NCI-H510A treated with DMSO at 0.1 percent for 48 hours (cell line): ENCODE measurements at places on chromosomes 11 and 22.

DNA sequence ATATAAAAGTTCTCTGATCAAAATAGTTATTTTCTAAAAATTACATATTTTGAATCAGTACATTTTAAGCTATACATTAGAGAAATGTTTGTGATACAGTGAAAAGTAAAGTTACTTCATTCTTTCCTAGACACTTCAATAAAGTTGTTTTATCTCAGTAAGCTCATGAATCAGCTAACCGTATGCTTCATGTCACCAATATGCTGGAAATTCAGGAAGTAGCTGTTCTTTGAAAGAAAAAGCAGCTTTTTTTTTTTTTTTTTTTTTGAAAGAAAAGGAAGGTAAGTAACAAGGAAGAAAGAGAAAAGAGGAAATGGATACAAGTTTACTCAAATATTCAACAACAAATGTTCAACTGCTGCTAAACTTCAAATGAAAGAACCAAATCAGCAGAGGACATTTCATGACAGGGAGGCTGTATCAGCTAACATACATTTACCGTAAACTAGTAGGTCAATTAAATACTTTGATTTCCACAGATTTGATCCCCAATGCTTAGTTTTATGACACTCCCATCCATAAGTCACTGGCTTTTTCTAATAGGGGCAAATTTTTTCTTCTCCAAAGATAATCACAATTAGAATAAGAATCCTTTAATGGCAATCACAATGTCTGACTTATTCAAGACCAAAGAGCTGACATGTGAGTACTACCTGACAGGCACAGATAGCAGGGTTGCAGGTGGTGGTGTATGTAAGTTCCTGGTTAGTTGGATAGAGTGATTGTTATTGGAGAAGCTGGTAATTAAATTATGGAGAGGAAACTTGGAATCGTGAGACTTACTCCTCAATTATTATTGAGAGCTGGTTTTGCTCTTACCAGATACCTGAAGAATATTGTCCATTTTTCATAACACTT, 754 bp downstream of the OR52A1 start:
- no peak for DNase-seq

GRCh38 chr11:57885298-57886050, 123.9 kb downstream of the CTNND1 start:
- no peak for DNase-seq

DNA sequence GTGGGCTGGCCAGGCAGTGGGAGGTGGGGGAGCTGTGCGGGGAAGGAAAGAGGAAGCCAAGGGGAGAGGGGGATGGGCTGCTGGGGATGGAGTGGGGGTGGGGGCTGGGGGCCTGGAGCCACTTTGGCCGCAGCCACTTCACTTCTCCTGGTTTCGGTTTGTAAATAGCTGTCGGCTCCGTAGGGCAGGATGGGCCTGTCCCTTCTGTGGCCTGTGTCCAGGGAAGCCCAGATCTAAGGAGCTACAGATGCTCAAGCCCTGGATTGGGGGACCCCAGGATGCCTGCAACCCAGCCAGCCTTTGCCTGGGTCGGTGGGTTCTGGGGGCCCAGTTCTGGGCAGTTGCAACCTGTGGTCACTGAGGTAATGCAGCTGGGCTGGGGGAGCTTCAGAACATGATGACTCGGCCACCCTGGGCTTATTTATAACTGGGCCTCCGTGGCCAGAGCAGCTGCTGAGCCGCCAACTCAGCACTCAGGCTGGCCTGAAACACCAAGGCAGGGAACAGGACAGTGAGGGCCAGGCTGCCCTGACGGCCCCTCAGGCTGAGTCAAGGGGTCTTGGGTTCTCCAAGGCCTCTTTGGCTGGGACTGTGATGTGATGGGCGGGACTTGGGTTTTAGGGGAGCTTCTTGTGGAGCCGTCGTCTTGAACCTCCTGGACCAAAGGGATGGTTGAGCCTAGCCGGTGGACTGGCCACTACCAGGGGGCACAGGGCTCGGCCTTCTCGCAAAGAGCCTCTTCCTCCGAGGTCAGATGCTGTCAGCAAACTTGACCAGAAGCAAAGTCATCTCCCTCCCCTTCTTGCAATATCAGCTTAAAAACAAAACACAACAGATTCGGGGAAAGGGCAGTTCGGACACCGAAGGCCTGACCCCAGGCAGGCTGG, 15.0 kb upstream of the SLC39A13 start:
- no peak for DNase-seq

- no peak for DNase-seq
These were observed 28.1 kb upstream of the IGSF9B start for GRCh38 chr11:133984828-133985227.

DNA sequence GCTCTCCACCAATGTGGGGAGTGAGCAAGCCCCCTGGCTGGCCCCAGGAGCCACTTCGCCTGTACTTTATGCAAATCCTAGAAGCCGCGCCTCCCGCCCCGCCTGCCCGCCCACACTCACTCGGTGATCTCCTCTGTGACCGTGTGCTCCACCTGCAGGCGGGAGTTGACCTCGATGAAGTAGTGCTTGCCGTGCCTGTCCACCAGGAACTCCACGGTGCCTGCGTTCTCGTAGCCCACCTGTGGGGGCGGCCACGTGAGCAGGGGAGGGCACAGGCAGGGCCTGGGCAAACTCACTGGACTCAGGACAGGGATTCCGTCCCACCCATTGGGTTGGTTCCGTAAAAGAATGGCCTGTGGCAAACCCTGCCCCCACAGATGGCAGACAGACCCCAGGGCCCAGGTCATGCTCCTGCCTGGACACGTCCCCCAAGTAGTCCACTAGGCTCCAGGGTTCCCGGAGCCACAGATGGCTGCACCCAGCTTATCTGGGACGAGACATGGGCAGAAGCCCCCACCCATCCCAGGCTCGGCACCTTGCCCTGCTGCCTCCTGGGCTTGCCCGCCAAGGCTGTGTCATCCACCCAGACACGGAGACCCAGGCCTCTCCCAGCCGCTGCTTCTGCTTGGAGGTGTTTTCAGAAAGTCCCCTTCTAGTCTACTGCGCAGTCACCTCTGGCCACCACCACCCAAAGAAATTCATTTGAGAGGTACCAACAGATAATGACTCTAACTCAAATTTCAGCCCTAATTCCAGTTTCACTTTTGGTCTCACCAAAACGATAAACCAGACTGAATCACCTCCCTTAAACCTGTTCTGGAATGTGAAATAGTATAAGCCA, 12.1 kb downstream of the LRFN4 start:
- peak; percentile 39 for DNase-seq

DNA sequence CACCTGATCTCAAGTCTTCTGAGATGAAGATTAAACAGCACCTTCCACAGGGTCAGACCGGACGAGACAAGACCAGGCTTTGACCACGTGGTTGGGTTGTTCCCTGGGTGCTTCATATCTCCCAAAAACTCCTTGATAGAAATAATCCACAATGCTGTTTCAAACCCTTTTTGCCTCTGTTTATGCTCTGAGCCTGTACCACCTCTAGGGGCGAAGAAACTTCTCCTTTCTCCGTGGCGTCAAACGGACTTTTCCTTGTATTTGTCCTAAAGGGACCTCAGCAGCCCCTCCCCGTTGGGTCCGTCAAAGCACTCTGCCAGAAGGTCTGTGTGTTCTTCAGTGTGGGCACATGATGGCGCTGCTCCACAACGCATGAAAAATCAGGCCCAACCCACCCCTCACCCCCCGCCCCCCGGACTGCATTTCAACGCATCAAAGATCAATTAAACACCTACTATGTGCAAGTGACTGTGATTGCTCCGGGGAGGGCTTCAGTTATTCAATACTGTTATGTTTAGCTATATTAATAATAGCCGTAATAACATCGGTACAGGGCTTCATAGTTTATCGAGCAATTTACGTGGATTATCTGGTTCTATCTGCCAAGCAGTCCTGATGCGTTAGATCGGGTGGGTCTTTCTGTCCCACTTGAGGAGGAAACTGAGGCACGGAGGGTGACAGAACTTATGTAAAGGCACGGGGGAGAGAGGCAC, 17.3 kb upstream of the EIF3D start:
- peak; percentile 22 for DNase-seq

DNA sequence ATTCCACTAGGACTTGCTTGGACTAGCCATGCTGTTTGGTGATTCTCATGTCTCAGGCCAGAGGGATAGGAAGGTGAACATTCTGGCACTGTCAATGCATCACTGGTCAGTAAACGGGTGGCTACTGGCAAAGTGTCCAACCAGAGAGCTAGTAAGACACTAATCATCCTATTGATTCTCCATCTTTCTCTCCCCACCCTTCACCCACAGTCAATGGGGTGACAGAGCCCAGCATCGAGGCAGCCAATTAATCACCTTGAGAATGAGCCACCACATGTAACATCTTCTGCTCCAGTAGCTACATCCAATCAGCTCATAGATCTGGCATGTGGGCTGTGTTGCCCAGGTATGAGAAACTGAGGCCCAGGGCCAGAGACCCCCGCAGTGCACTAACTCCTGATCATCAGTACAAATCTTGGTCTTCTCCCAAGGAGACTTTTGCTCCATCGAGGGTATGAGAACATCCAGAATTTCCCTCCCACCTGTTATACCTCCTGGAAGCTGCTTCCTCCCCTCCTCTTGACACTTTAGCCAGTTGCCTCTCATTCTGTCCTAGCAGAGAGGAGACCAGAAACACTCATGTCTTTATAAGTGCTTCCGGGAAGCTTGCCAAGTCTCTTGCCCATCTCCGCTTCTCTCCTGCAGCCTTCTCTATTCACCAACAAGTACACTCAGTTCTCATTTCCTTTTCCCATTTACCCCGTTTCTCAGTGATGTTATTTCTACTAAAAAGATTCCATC, 17.0 kb downstream of the HTR3A start:
- DNase-seq: peak; percentile 83
